ENCODE measurements at places on chromosomes 7 and 10.

- no peak for DNase-seq
Measured at GRCh38 chr7:121541457-121541856, 145.3 kb upstream of the FAM3C start.

DNA sequence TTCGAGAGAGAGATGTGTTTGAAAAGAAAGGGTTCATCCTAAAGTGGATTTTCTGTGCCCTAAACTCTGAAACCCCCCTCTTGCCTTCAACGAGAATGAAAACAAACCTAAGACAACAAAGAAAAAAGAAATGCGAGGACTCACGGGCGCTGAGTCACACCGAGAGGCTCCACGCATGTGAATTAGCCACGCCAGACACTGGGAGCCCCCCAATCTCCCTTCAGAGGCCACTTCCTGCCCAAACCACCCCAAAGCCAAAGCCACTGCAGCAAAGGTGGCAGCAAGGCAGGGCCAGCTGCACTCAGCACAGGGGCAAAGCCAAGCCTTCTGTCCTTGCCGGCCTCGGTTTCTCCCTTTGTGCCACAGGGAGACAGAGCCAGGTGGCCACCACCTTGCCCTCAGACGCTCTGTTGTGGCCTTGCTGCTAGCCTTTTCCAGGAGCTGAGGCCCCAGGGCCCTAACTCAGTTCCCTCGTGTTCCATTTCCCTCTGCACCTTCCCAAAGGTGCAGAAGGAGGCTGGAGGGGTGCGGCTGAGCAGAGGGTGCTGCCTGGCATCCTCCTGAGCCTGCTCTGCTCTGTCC, 93.3 kb downstream of the FAM53B start:
- DNase-seq, result peak; percentile 28

- no peak for DNase-seq
Measured at GRCh38 chr7:155514296-155514695, 32.1 kb downstream of the CNPY1 start.

GRCh38 chr7:24936121-24936824, 43.7 kb downstream of the OSBPL3 start:
- DNase-seq, result no peak

DNA sequence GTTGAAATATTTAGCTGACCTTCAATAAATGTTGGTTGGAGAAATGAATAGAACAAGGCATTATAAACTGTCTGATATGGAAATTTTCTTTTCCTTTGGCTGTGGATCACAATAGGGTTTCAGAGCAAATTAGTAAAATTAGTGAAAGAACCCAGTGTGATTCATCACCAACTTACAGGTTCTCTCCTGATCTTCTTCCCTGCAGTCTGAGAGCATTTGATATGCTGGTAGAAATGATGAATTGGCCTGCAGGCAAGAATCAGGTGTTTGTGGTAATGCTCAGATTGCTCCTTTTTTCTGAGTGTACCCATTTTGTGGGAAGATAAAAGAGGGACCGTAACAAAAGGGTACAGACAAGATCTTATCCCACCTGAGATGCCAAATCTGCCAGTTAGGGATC, 51.9 kb downstream of the BTAF1 start:
- no peak for DNase-seq

- no peak for DNase-seq
Measured at GRCh38 chr7:36600869-36601530, 123.3 kb downstream of the AOAH start.

- DNase-seq, result no peak
Measured at GRCh38 chr7:123314886-123315285, 115.1 kb upstream of the SLC13A1 start.

GRCh38 chr7:34138483-34138882, 233.1 kb downstream of the BMPER start:
- no peak for DNase-seq

GRCh38 chr10:28171468-28172222, 131.2 kb downstream of the MPP7 start:
- DNase-seq, result no peak

DNA sequence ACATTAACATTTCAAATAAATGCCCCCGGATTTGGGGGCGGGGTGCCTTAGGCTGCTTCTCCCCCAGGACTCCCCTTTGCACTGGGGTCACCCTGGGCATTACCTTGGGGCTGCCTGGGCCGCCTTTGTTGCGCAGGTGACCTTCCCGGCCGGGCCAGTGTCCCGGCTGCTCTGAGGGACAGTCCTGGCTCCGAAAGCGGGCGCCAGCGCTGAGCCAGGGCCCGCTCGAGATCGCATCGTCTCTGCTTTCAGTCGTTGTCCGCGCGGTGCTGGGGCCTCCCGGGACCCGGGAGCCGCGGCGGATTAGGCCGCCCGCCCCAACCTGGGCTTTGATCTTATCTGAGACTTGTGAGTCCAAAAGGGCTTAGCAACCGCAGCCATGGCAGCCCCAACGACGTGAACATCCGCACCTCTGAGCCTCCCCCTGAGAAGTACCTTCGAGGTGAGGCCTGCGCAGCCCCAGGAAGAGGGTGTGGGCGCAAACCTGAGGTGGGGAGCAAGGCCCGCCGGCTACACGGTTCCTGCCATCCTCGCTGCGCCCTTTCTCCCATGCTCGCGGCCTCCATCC, 14.8 kb upstream of the WAPL start:
- DNase-seq, result no peak

DNA sequence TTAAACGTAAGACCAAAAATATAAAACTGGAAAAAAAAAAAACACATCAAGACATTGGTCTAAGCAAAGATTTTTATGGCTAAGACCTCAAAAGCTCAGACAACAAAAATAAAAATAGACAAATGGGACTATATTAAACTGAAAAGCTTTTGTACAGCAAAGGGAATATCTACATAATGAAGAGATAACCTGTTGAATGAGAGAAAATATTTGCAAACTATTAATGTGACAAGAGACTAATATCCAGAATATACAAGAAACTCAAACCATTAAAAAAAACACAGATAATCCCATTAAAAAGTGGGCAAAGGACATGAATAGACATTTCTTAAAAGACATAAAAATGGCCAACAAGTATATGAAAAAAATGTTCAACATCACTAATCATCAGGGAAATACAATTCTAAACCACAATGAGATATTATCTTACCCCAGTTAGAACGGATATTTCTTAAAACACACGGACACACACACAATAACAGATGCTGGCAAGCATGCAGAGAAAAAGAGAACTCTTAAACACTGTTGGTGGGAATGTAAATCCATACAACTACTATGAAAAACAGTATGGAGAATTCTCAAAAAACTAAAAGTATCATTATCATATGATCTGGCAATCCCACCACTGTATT, 28.8 kb downstream of the CNOT4 start:
- no peak for DNase-seq

GRCh38 chr10:28020993-28021982, 22.4 kb upstream of the ODAD2 start:
- no peak for DNase-seq

- DNase-seq, result no peak
Measured at GRCh38 chr7:128928882-128929788, 8.6 kb upstream of the IRF5 start.

GRCh38 chr10:104892879-104893617, 252.0 kb downstream of the SORCS3 start:
- DNase-seq, result no peak

GRCh38 chr7:1144269-1144771, 15.7 kb downstream of the ZFAND2A start:
- no peak for DNase-seq

DNA sequence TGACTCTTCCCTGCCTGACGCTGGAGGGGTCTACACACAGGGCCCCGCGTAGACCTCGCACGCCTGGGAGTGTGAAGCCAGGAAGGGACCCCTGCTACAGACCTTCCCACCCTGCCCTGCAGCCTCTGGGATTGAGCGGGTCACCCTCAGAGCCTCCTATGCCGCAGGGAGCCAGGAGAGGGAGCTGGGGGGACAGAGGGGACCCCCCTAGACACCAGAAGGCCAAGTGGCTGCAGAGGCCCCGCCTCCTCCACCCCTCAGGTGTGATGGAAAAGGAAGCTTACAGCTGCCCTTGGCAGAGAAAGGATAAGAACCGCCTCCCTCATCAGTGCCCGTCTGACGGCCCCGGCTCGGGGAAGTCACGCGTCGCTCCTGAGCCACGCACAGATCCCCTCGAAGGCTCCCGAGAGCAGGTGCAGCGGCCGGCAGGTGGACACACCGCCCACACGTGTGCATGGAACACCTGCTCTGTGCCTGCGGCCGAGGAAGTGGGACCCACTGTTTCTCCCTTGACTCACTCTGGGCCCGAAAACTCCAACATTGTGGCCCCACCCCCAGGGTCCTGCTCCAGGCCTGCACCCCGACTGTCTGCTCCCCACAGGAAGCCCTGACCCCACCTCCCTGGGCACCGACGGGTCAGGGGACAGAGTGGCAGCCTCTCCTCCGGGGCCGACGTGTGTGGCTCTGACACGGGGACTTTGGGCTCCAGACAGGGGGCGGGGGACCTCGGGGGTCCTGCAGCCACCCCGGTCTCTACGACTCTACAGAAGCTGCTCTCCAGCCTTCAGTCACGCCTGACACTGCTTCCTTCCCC, 73.3 kb downstream of the MICALL2 start:
- DNase-seq, result no peak

DNA sequence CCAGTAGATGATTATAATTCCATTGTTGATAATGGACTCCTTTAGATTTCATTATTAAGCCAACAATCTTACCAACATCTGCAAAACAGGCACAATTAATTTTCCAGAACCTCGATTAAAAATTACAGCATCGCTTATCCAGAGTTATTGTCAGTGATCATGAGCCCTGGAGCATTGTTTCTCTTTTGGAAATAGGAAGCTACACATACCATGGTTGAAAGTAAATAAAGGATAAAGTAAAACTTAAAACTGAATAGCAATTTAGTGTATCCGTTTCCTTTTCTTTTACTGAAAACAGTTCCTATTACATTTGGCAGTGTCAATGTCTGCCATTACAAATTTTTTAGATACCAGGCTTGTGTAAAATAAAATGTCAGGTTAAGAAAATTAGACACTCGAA, 9.9 kb upstream of the HOXA2 start:
- no peak for DNase-seq

DNA sequence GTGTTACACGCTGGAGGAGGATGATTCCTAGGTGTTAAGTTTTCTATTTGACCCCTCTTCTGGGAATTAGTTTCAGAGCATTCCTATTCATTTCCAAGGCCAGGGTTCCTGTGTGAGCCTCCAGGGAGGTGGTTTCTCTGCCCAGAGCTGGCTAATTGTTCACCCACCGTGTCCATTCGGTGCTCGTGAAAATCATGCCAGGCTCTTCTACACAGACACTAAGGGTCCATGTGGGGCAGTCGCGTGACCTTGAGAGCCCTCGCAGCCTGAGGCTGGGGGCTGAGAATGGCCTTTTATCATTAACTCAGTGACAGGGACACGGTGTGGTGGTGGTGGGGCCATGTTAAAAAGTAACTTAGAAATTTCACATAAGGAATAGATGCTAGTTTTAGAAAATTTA, 83.7 kb downstream of the EMX2 start:
- no peak for DNase-seq

- DNase-seq, result no peak
Measured at GRCh38 chr7:157355784-157356511, 19.1 kb downstream of the DNAJB6 start.

GRCh38 chr7:37825038-37825437, 23.4 kb upstream of the NME8 start:
- DNase-seq, result no peak

DNA sequence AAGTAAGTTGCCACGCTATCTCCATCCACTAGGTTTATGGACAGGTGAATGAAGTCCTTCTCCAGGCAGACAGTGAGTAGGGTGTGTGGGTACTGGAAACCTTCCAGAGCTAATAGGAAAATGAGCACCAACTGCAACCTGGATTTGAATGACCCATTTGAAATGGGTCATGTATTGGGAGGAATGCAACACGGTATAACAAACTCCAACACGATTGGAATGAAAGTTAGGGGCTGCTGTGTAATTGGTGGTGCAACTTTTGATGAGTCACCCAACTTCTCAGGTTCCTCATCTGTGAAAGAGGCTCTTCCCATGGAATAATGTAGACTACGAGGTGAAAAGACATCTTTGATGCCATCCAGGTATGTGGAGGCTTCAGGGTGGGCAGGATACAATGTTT, 241.4 kb upstream of the PODXL start:
- no peak for DNase-seq

GRCh38 chr7:55887821-55888247, 578 bp downstream of the ZNF713 start:
- no peak for DNase-seq

GRCh38 chr10:124030492-124031110, 62.8 kb downstream of the CHST15 start:
- DNase-seq, result no peak

DNA sequence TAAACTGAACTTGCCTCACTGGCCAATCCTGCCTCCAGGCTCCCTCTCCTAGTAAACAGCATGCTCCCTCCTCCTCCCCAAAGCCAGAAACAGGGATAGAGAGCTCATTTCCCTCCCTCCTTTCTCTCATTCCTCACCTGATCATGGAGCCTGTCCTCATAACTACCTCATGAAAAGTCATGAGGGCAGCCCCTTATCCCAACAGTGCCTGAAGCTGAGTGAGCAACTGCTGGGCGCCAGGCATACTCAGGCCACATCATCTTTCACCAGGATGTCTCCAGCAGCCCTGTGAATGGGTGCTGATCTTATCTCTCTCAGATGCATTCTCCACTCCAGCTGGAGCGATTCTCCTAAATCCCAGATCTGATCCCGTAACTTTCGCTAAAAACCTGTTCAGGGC, 307.2 kb downstream of the PRPF18 start:
- DNase-seq, result no peak

- no peak for DNase-seq
Measured at GRCh38 chr10:85922356-85923129, 444.1 kb downstream of the GRID1 start.

DNA sequence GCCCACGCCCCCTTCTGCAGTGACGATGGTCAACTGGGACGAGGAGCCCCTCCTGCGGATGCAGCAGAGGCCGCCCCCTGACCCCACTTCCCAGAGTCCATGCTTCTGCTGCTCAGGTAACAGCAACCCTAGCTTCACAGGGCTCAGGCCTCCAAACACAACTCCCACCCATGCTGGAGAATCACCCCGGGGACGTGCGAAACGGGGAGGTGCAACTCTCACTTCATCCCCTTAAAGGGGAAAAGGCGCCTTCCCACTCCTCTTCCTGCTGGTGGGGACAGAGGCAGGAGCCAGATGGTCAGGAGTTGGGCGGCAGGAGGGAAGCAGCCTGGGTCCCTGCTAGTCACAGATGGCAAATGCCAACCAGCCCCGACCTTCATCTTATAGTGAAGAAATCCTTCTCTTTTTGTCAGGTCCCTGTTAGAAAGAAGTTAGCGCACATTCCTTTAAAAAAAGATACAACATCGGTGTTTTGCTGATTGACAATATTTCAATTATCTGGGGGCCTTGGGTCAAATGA, 155.4 kb downstream of the DIP2C start:
- DNase-seq, result no peak

- no peak for DNase-seq
Measured at GRCh38 chr7:64890761-64891362, 12.2 kb upstream of the ZNF273 start.

Data from stimulated activated CD4-positive, alpha-beta T cell treated with anti-CD3 and anti-CD28 coated beads, Interleukin-12 subunit alpha, Interleukin-12 subunit beta, amount 100 ng/mL, for 48 hours (primary cell).